ENCODE measurements at places on chromosomes 13 and 19.
A peak's percentile ranks its signal among the peaks of the same experiment; 100 is the strongest.

DNA sequence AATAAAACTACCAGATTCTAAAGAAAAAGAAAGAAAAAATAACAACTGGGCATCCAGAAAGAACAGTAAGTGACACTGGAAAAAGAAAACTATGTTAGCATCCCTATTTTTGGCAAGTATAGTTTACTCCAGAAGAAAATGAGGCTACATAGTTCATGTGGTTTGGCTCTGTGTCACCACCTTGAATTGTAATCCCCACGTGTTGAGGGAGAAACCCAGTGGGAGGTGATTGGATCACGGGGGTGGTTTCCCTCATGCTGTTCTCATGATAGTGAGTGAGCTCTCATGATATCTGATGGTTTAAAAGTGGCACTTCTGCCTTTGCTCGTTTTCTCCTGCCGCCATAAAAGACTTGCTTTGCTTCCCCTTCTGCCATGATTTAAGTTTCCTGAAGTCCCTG is 76.9 kb downstream of the ITGBL1 start:
- DNase-seq = peak; percentile 92

GRCh38 chr13:24145240-24145639 is 15.3 kb upstream of the SPATA13 start:
- no peak for DNase-seq

DNA sequence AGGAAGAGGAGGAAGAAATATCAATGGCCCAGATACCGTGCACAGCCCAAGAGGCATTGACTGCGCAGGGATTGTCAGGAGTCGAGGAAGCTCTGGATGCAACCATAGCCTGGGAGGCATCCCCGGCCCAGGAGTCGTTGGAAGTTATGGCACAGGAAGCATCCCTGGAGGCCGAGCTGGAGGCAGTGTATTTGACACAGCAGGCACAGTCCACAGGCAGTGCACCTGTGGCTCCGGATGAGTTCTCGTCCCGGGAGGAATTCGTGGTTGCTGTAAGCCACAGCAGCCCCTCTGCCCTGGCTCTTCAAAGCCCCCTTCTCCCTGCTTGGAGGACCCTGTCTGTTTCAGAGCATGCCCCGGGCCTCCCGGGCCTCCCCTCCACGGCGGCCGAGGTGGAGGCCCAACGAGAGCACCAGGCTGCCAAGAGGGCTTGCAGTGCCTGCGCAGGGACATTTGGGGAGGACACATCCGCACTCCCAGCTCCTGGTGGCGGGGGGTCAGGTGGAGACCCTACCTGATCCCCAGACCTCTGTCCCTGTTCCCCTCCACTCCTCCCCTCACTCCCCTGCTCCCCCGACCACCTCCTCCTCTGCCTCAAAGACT is 36.0 kb downstream of the KEAP1 start:
- no peak for DNase-seq

DNA sequence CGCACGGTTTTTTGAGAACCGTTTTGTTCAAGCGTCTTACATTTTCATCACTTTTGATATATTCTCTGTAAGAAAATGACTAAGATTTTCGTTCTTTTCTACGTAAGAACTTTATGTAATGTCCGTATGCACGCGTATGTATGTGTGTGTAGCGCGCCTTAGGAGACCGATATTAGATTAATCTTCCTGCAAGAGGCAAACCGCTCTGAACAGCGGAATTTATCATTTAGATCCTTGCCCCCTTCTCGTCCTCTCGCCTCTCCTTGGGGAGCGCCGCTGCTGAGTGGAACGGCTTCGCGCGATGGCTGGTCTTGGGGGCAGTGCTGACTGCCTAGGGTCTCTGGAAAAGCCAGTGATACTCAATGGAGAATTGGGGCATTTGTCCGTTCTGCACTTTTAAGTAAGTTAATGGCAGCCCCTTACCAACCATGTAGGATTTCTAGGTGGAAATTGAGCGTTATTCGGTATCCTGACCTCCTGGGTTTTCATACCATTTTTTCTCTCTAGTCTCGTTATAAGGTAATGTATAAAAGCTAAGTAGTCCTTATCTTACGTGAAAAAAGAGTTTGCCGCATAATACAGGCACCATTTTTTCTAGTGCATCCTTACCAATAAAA is 4.7 kb downstream of the MAB21L1 start:
- no peak for DNase-seq

- DNase-seq = peak; percentile 47
Measured at GRCh38 chr13:25286308-25286968, 850 bp downstream of the MTMR6 start.

DNA sequence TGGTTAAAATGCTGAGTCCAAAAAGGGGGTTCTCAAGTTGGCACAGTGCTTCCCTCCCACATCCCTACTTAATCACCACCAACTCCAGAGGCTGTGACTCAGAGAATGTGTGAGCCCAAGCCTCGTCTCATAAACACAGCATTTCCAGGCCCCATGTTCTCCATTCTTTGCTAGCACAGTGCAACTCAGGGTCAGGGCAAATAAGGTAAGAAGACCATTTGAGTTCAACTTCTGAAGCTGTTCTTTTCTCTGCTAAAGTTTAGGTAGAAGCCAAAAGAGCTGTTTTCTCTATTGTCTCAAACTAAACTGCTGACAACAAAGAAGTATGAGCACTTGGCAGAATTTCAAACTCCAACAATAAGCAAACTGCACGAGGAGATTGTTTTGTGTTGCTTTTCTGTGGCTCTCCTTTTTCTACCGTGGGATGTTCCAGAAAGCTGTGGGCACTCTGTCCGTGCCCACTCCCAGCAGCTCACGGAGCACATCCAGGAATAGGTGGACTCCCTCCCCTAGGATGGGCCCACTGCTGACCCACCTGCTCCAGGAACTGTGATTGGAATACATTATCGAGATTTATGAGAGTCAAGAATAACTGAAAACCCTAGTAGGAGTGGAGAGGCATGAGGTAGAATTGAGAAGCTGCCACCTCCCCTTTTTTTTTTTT is 494.3 kb downstream of the COG6 start:
- peak; percentile 86 for DNase-seq

GRCh38 chr19:17910791-17911360 is 21.9 kb upstream of the CCDC124 start:
- no peak for DNase-seq

DNA sequence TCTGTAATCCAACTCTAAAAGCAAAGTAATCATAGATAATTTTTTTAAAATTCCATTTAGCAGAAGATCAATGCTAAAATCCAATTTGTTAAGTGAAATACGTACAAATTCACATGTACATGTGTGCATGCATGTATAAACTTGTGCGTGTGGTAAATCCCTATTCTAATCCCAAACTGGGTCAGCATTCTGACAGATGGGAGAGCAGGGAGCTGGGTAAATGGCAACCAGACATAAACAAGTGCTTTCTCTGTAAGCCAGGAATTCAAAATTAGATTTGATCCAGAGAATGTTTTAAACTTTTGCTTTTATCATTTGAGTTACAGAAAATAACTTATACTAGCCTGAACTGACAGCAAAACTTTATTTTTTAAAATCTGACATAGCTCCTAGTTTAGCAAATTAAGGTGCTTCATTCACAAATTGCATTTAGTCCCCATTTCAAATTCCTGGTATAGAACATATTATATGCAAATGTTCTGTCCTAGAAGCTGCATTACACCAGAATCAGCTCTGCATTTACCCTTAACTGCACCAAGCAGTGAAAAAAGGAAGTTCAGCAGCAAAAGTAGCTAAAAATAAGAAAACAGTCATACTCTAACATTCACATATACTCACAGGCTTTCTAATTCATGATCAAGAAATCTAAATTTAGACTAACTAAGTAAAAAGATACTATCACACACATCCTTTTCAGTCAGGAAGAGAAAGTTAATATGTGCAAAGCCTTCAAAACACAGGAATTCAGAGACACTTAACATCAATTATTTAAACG is 32.6 kb downstream of the UBL3 start:
- no peak for DNase-seq

DNA sequence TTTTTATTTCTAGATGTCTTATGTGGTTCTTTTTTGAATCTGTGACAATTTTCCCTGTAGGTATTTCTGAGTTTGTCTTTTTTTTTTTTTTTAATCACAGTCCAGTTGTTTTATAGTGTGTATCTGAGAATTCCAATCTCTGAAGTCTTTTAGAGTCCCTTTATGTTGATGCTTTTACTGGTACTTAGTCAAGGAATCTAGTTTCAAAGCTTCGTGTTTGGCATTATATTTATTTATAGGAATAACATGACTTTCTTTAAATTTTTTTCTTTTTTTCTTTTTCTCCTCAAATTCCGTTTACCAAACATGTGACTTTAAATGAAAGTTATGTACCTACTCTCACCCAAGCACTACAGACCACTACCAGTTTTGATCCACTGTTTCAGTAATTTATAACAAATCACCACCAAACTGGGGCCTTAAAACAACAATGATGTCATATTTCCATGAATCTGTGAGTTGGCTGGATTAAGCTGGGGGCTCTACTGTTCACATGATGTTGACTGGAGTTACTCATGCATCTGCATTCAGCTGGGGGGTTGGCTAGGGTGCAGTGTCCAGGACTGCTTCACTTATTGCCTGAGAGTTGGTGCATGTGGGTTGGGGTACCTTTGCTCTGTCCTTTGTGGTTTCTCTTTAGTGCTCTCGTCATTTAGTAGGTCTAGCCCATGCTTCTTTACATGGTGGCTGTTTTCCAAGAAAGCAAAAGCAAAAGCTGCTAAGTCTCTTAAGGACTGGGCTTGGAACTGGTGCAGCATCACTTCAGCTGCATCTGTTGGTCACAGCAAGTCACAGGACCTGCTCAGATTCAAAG is 22.3 kb downstream of the KCTD4 start:
- peak; percentile 88 for DNase-seq

- peak; percentile 45 for DNase-seq
Measured at GRCh38 chr13:29754473-29754806, 96.0 kb downstream of the UBL3 start.

- DNase-seq = no peak
Measured at GRCh38 chr19:55481148-55481793, 3.7 kb upstream of the NAT14 start.
